Muscle of leg (tissue), 16 donors: ENCODE measurements at places on chromosomes 11 and 22. TPM values are rescaled to one million over a fixed set of nuclear protein-coding genes. Genes with fewer than 3 reads are reported as not detected.

DNA sequence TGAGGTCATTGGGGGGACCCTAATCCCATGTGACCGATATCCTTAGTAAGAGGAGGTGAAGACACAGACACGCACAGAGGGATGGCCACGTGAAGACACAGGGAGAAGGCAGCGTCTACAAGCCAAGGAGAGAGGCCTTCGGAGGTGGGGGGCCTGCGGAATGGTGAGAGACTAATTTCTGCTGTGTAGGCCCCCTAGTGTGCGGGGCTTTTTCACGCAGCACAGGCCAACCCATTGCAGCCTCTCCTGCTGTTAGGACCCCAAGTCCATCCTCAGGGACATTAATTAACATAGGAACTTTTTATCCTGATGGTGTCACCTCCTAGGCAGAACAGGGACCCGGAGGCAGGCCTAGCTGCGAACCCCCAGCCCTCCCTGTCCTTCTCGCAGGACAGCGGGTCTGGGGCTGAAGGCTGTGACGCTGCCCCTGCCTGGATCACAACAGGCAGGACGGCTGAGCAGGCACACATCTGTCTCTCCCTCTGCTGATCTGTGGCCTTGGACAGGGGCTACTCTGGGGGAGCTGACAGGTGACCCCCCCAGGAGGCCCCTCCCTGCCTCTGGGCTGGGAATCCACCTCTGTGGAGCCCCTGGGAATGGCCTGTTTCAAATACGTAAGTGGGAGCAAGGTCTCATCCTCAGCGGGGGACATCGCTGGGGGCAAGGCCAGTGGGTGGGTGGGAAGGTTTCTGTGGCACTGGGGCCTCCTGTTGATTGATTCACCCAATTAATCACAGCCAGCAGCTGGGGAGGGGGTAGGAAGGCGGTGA lies 7.9 kb downstream of the ASCL2 start:
- H3K27me3 ChIP-seq = peaks cover 31% of the 10 kb centered on the region
- no peak overlapping the region for H3K27ac ChIP-seq
- no peaks in the 10 kb centered on the region for H3K36me3 ChIP-seq
- H3K4me1 ChIP-seq = no peaks in the 10 kb centered on the region
- DNase-seq = no peak

- DNase-seq = no peak
- H3K27ac ChIP-seq = no peak overlapping the region
- no peaks in the 10 kb centered on the region for H3K36me3 ChIP-seq
- no peak overlapping the region for H3K4me3 ChIP-seq
- peaks cover 13% of the 10 kb centered on the region for H3K4me1 ChIP-seq
Measured at GRCh38 chr11:79168530-79169110, 272.2 kb downstream of the TENM4 start.

SAA2 gene
- not detected for total RNA-seq

ARRB1 gene
- total RNA-seq = 14.7 TPM

GRCh38 chr22:46142548-46143490 lies 7.5 kb upstream of the PPARA start:
- peaks cover 32% of the 10 kb centered on the region for H3K4me1 ChIP-seq
- no peaks in the 10 kb centered on the region for H3K36me3 ChIP-seq
- DNase-seq = no peak
- H3K4me3 ChIP-seq = no peak overlapping the region

- H3K27ac ChIP-seq = peak overlapping the region; percentile 93
- peaks cover 55% of the 10 kb centered on the region for H3K36me3 ChIP-seq
- peak overlapping the region; percentile 89 for H3K4me3 ChIP-seq
- peak; percentile 87 for DNase-seq
- no peaks in the 10 kb centered on the region for H3K27me3 ChIP-seq
Measured at GRCh38 chr11:65576867-65577755, 1.3 kb downstream of the EHBP1L1 start.

ATXN10 gene
- total RNA-seq = 136 TPM

DNA sequence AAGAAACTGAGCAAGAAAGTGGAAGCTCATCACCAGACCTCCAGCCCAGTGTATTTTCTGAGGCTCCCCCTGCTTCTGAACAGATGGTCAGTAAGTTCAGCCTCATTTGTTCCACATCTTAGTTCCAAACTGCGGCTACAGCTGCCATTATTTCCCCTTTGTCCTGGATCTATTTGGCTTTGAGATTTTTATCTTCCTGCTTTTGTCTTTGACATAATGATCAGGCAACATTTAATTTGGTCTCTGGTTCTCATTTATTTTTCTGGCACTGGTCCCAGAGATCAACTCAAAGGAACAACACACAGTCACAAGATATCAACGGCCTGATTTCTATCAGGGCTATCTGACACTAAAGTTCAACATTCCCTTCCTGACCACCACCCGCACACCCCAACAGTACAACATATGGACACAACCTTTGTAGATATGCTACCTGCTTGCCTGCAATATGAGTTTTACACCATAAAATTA lies 137.5 kb downstream of the FAM76B start:
- no peaks in the 10 kb centered on the region for H3K27me3 ChIP-seq
- no peak overlapping the region for H3K4me3 ChIP-seq
- peak; percentile 64 for DNase-seq
- H3K36me3 ChIP-seq = no peaks in the 10 kb centered on the region
- H3K27ac ChIP-seq = peak overlapping the region; percentile 36

TMPRSS4 gene
- not detected for total RNA-seq

GRCh38 chr11:1888347-1888753 lies 3.3 kb downstream of the PRR33 start:
- DNase-seq = no peak
- H3K36me3 ChIP-seq = peaks cover 58% of the 10 kb centered on the region
- no peaks in the 10 kb centered on the region for H3K27me3 ChIP-seq

DNA sequence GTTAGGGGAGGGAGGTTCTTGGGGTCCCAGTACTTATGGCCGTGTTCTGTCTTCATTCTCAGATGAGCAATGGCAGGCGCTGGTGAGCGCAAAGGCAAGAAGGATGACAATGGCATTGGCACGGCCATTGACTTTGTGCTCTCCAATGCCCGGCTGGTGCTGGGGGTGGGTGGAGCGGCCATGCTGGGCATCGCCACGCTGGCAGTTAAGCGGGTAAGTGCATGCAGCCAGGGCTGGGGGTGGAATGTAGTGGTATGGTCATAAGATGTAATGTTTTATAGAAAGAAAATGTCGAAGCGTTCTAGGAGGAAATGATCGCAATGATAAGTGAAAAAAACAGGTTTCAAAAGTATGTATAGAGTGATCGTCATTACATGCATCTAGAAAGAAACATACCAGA lies 9.1 kb upstream of the ATF4 start:
- H3K4me1 ChIP-seq = no peaks in the 10 kb centered on the region
- no peak overlapping the region for H3K4me3 ChIP-seq
- peaks cover 81% of the 10 kb centered on the region for H3K36me3 ChIP-seq
- no peak for DNase-seq

DNA sequence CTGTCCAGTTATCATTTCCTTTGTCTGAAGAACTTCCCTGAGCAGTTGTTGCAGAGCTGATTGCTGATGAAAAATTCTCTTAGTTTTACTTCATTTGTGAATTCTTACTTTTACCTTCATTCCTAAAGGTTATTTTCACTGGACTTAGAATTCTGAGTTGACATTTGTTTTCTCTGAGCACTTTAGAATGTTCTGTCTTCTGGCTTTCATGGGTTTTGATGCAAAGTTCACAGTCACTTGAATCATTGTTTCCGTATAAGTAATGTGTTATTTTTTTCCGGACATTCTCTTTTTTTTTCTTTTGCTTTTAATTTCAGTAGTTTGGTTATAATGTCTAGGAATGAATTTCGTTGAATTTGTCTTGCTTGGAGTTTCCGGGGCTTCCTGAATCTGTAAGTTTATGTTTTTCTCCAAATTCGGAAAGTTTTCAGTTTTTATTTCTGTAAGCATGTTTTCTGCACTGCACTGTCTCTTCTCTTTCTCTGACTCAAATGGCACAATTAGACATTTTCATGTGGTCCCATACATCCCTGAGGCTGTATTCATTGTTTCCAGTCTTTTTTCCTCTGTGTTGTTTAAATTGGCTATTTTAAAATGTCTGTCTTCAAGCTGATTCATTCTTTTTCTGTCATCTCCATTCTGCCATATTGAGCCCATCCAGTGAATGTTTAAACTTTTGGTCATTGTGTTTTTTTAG lies 68.5 kb upstream of the NARS2 start:
- no peaks in the 10 kb centered on the region for H3K36me3 ChIP-seq
- H3K4me1 ChIP-seq = no peaks in the 10 kb centered on the region
- H3K4me3 ChIP-seq = no peak overlapping the region
- peaks cover 6% of the 10 kb centered on the region for H3K27me3 ChIP-seq
- no peak overlapping the region for H3K27ac ChIP-seq

ANGPTL5 gene
- total RNA-seq = 9.4 TPM

GRCh38 chr22:44479662-44480061 lies 18.4 kb downstream of the RTL6 start:
- no peaks in the 10 kb centered on the region for H3K36me3 ChIP-seq
- no peak for DNase-seq
- H3K27ac ChIP-seq = no peak overlapping the region
- no peaks in the 10 kb centered on the region for H3K4me1 ChIP-seq

TEX54 gene
- total RNA-seq = not detected

DNA sequence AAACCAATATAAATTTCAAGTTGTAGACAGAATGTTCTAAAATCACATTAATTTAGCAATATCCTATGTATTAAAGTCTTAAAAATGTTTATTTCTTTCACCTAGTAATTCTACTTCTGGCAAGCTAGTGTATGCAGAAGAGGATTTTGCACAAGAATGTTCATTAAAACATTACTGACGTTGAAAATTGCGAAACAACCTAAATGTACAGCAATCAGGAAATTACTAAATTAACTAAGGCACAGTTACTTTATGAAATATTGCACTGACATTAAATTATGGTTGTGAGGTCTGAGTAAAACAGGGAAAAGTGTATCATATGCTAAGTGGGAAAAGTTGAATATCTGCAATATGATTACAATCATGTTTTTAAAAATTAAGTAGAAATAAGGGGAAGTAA lies 4.1 kb downstream of the SLC36A4 start:
- peaks cover 2% of the 10 kb centered on the region for H3K4me1 ChIP-seq
- no peak overlapping the region for H3K4me3 ChIP-seq
- H3K27ac ChIP-seq = no peak overlapping the region
- no peak for DNase-seq
- H3K36me3 ChIP-seq = no peaks in the 10 kb centered on the region

DNA sequence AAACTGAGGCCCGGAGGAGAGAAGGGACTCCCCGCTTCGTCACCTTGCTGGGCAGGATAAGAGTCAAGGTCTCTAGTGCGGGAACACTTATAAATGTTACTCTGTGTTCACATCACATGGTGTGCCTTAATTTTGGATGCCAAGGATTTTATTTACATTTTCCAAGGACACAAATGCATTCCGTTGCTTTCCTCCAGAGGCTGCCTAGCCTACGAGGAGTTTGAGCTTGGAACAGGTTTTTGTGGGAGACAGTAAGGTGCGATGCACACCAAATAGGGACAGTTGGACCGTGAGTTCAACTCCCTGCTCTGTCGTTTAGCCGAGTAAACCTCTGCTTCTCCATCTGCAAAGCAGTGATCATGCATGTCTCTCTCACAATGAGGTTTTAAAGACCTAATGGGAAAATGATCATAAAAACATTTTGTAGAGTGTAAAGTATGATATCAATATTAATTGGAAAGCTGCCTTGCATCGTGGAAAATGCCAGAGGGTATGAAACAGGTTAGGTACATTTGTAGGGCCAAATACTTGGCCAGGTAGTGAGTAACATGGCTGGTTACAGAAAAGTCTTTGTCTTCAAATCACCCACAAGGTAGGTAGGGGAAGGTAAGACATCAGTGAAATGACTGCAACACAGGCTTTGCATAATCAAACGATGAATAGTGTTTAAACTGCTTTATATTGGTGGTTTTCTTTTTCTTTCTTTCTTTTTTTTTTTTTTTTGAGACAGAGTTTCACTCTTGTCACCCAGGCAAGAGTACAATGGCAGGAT lies 61.8 kb downstream of the ST3GAL4 start:
- peak; percentile 48 for DNase-seq
- H3K4me1 ChIP-seq = peaks cover 56% of the 10 kb centered on the region
- H3K36me3 ChIP-seq = peaks cover 16% of the 10 kb centered on the region
- peak overlapping the region; percentile 29 for H3K4me3 ChIP-seq
- H3K27ac ChIP-seq = peak overlapping the region; percentile 75

DNA sequence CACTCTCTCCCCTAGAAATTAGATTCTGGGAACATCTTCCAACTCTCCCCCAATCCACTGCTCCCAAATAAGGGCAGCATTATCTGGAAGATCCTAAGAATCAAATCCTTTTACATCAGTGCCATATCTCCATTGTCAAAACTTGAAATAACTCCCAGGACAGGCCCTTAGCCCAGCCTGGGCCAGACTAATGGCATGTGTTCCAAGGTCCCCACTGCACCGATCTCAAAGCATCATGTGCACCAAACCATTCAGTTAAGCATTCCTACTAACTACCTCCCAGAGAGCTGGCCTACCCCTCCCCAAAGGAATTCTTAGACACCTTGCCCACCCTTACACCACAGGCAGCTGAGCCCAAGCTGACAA lies 44.2 kb upstream of the POU2AF1 start:
- no peak for DNase-seq
- H3K36me3 ChIP-seq = no peaks in the 10 kb centered on the region
- peaks cover 18% of the 10 kb centered on the region for H3K4me1 ChIP-seq

- no peak overlapping the region for H3K4me3 ChIP-seq
- no peak overlapping the region for H3K27ac ChIP-seq
- peaks cover 6% of the 10 kb centered on the region for H3K27me3 ChIP-seq
- H3K36me3 ChIP-seq = no peaks in the 10 kb centered on the region
- H3K4me1 ChIP-seq = peaks cover 9% of the 10 kb centered on the region
Measured at GRCh38 chr11:74470526-74470925, 3.2 kb upstream of the KCNE3 start.

GRCh38 chr11:10026514-10026913 lies 267.5 kb downstream of the SBF2 start:
- no peak overlapping the region for H3K27ac ChIP-seq
- no peak overlapping the region for H3K4me3 ChIP-seq
- DNase-seq = no peak
- no peaks in the 10 kb centered on the region for H3K4me1 ChIP-seq
- no peaks in the 10 kb centered on the region for H3K36me3 ChIP-seq
- no peaks in the 10 kb centered on the region for H3K27me3 ChIP-seq
